ENCODE measurements at places on chromosomes 7 and 10.
A peak's percentile ranks its signal among the peaks of the same experiment; 100 is the strongest.

- ATAC-seq, result no peak
Observed at GRCh38 chr7:37047260-37047659, 323.0 kb upstream of the AOAH start.

- no peak for ATAC-seq
Observed at GRCh38 chr10:58775960-58776567, 263.4 kb downstream of the BICC1 start.

- no peak for ATAC-seq
Observed at GRCh38 chr7:45173596-45174327, 16.2 kb downstream of the RAMP3 start.

DNA sequence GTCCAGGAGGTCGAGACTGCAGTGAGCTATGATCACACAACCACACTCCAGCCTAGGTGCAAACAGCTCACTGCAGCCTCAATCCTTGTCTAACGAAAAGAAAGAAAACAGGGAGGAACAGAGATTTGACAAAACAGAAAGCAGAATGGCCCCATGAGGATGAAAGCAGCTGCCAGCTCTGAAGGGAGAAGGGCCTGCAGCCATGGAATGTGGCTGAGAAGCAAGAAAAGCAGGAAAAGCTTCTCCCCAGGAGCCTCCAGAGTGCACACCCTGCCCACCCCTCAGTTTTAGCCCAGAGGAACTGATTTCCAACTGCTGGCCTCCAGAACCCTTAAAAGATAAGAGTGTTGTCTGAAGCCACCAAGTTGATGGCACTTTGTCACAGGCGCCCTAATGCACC lies 13.0 kb downstream of the ESYT2 start:
- ATAC-seq, result no peak

DNA sequence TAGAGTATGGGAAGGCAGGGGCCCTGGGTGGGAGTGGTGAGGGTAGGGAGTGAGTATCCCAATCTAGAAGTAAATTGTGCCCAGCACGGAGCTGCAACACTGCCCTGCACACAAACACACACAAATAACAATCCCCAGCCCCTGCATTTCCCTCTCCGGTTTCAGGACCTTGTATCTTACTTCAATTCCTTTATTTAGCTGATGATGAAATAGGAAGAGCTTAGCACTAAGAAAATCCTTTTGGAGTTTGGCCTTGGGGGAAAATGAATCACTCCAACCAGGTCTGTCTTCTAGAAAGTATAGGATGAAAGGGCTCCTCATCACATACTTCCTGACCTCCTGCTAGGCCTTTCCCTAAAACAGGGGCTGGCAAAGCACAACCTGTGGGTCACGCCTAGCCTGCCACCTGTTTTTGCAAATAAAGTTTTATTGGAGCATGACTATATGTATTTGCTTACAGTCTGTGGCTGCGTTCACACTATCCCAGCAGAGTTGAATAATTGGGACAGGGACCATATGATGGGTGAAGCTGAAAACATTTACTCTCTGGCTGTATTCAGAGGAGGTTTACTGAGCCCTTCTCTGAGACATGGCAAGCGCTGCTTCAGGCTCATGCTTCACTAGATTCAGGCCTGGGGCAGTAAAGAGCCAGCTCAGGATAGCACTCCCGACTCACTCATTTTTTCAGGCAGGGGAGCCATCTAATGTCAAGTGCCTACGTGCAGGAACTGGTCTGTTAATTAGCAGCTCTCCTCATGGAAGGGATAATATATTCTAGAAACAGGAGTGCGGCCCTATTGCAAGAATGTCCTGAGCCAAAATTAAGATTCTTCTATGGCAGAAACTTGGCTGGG lies 111.0 kb downstream of the EGFR start:
- no peak for ATAC-seq

DNA sequence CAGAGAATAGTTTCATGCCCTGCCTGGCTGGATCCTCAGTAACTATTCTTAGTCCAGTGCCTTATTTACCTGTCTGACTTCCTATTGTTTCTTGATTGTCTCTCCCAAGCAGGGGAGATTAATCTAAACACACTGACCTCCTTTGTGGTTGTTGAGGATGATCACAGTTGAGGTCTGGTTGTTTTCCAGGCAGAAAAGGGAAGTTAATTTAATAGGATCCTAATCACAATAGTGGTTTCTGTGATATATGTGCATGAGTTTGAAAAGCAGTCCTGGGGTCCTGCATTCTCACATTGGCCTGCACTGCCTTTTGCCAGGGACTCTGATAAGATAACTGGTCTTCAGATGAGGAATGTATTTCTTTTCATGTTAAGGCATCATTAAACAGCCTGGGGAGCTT lies 130.1 kb downstream of the SND1 start:
- ATAC-seq, result no peak

DNA sequence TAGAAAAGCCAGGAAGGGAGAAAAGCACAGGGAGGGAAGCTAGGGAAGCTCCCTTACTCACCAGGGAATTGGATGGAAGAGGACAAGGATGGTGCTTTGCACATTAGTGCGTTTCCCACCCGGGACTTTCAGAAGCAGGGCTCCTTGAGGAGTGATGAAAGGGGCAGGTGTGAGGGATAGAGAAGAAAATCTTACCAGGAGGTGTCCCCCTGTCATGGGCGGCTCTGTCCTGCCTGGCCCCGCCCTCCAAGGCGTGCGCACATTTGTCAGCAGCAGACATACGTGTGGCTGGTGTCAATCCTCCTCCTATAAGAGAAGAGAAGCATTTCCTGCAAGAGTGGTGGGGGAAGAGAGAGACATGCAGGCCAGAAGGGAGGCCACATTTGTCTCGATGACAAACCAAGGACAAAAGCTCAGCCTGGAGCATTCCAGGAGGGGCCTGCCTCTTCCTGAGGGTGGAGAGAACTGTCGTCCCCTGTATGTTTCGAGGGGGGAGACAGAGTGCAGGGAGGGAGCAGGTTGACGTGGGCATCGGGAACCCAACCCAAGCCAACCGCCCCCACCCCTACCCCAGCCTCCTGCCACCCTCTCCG lies 47.4 kb upstream of the COMTD1 start:
- ATAC-seq, result no peak

- ATAC-seq, result no peak
Observed at GRCh38 chr7:107694386-107694785, 33.8 kb downstream of the SLC26A4 start.

DNA sequence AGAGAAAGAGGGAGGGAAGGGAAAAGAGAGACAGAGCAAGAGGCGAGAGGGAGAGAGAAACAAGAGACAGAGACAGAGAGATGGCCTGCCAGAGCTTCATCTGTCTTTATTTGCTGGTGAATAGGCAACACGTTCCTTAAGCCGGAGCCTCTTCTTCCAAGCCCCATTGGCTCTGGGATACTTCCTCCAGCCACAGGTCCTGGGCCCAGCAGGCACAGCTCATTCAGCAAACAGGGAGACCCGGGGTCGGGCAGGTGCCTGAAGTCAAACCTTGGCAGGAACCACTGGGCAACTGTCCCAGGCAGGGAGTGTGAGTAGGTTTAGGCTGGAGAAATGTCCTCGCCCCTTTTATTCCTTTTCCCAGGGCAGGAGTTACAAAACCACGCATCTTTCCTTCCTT lies 68.2 kb downstream of the MYL10 start:
- no peak for ATAC-seq

GRCh38 chr10:97781618-97782331 lies 10.0 kb upstream of the SFRP5 start:
- ATAC-seq, result peak; percentile 57

DNA sequence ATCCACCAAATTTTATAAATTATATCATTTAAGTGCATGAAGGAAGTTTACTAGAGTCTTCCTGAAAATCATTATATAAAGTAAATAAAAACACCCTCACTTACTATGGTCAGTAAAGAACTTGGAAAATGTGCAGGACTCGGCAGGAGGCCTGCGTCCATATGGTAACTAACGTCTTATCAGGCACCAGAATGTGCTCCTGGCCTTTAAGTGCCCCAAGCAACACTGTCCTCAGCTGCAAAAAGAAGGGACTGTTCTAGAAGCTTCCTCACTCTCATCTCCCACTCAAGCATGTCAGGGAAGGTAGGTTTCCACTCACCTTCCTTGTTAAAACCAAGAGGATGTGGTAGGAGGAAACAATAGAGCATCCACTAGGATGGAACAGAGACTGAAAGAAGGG lies 11.3 kb downstream of the SFMBT2 start:
- ATAC-seq, result no peak

- no peak for ATAC-seq
Observed at GRCh38 chr7:105402221-105403095, 13.7 kb upstream of the SRPK2 start.

GRCh38 chr10:22570733-22571430 lies 143.5 kb downstream of the PIP4K2A start:
- ATAC-seq, result peak; percentile 96

- ATAC-seq, result no peak
Observed at GRCh38 chr7:80900583-80901576, 18.0 kb downstream of the SEMA3C start.

- no peak for ATAC-seq
Observed at GRCh38 chr10:3746634-3747033, 38.4 kb downstream of the KLF6 start.

DNA sequence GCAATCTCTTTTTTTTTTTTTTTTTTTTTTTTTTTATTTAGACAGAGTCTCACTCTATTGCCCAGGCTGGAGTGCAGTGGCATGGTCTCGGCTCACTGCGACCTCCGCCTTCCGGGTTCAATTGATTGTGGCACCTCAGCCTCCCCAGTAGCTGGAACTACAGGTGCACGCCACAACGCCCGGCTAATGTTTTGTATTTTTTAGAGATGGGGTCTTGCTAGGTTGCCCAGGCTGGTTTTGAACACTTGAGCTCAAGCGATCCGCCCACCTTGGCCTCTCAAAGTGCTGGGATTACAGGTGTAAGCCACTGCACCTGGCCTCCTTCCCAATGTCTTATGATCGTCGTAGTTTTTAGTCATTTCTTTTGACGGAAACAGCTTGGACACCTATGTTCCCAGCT lies 6.6 kb upstream of the ZNF853 start:
- ATAC-seq, result no peak

DNA sequence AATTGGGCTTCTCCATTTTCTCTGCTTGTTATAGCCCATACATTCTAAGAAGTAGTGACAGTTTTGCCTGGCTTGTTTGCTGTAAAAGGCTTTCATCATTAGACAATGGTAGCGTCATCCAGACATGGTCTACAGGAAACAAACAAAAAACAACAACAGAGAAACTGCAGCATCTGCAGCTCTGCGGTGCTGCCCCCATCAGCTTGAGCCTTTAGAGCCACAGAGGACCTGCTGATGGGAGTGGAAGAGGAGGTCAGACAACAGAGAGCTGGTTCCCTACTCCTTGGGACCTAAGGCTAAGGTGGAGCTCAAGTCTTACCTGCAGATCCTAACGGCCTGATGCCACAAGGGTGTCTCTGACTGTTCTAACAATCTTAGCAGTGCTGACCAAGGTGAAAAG lies 3.1 kb downstream of the INA start:
- ATAC-seq, result no peak

DNA sequence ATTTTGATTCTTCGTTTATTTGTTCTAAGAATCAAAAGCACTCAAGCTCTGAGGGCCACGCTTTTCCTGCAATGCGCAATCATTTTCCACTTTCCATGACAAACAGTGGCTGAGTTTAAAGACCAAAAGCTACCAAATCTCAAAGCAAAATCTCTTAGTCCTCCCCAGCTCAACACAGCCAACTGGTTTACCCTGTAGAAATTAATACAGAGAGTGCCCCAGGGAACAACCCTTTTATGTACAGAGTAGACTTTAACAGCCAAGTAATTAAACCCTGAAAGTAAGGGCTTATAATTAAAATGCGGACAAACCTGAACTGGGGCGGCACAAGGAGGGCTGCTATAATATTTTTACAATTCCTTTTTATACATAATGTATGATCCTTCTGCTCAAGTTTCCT lies 53.2 kb downstream of the FAM53B start:
- ATAC-seq, result no peak

- no peak for ATAC-seq
Observed at GRCh38 chr10:86163522-86164173, 202.9 kb downstream of the GRID1 start.

- peak; percentile 86 for ATAC-seq
Observed at GRCh38 chr10:114876602-114877300, 55.2 kb downstream of the FHIP2A start.

DNA sequence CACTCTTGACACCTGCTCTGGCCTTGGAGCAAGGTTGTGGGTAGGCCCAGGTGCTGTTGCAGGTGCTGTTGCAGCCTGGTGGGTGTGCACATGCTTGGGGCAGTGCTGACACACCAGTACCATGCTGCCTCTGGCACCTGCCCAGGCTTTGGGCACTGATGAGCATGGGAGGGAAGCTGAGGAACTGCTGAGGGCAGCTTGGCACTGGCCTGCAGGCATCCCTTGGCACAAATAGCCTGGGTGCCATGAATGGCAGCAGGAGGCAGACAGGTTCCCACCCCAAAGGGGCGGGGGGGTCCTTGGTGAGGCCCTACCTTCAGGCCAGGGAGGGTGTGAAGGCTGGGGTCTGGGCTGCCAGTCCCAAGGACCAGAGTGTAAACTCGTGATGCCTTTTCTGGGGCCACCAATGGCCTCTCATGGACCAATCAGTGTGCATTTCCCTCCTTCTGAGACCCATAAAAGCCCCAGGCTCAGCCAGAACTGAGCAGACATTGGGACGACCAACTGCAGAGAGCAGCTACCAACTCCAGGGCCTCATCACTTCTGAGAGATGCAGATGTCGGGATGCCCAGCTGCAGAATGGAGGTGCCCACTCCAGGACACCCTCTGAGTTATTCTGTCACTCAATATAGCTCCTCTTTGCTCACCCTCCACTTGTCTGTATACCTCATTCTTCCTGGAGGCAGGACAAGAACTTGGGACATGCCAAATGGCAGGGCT lies 547.4 kb downstream of the ZWINT start:
- no peak for ATAC-seq

DNA sequence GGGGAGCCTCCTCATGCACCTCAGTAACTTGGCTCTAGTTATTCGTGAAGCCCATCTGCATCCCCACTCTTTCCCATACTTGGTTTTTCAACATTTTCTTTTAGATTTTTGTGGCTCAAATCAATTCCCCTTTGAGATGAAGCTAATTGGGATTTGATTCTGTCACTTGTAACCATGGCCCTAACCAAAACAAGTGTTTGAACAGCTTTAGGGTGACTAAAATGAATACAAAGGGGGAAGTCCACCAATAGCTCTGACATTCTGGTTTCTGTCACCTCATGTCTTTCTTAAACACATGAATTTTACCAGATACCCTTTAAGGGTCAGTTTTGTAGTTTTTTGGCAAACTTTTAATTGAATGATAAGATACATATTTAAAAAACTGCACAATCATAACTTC lies 87.0 kb downstream of the PCGF5 start:
- peak; percentile 42 for ATAC-seq

- no peak for ATAC-seq
Observed at GRCh38 chr7:42575171-42575570, 336.7 kb downstream of the C7orf25 start.

DNA sequence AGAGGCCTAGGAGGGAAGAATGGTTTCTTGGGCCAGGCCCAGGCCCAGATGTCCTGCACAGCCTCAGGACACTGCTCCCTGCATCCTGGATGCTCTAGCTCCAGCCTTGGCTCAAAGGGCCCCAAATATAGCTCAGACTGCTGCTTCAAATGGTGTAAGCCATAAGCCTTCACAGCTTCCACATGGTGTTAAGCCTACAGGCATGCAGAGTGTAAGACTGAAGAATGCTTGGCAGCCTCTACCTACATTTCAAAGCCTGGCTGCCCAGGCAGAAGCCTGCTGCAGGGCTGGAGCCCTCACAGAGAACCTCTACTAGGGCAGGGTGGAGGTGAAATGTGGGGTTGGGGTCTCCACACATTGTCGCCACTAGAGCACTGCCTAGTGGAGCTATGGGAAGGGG lies 118.1 kb downstream of the TPK1 start:
- ATAC-seq, result no peak

- ATAC-seq, result no peak
Observed at GRCh38 chr10:48818081-48818480, 121.6 kb downstream of the LRRC18 start.

GRCh38 chr7:3438352-3438751 lies 137.3 kb downstream of the SDK1 start:
- ATAC-seq, result no peak

All from activated T-helper 17 cell treated with anti-CD3 and anti-CD28 coated beads, Interleukin-2, amount 50 U/mL, for 72 hours (primary cell).